NAMALWA (cell line): ENCODE measurements at places on chromosomes 7 and 10.
A peak's percentile ranks its signal among the peaks of the same experiment; 100 is the strongest.

- no peak for DNase-seq
Observed at GRCh38 chr7:21718391-21718790, 175.6 kb downstream of the DNAH11 start.

DNA sequence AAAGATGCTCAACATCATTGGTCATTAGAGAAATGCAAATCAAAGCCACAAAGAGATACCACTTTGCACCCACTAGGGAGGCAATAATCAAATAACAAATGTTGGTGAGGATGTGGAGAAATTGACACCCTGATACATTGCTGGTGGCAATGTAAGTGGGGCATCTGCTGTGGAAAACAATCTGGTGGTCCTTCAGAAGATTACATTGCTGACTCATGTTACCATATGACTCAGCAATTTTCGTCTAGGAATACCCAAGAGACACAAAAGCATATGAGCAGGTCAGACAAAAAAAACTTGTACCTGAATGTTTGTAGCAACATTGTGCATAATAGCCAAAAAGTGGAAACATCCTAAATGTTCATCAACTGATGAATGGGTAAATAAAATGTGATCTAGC, 4.9 kb upstream of the CLDN3 start:
- no peak for DNase-seq

GRCh38 chr10:133347710-133348517, 741 bp downstream of the PRAP1 start:
- DNase-seq, result no peak

DNA sequence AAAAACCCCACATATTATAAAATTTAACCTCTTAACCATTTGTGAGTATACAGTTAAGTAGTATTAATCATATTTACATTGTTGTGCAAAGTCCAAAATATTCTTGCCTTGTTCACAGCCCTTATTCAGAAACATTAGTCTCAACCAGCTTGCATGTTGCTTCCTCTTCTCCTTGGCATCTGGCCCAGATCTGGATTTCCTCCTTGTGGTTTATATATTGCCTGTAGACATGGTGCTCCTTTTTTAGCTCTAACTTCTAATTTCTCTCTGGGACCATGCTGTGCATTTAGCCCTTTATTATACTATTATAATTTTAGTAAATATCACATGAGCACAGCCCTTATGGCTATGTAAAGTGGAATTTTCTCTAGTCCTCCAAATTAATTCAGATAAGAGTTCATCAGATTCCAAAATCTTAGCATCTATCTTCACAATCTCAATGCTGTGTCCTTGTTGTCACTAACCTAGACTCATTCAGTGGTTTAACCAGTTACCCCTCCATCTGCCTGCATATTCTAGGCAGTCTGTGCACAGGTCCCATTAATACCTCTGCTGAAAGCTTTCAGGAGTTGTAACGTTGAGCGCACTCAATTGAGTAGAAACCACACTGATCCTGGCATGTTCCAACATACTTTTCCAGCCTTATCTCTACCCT, 7.9 kb downstream of the CPED1 start:
- DNase-seq, result peak; percentile 88

DNA sequence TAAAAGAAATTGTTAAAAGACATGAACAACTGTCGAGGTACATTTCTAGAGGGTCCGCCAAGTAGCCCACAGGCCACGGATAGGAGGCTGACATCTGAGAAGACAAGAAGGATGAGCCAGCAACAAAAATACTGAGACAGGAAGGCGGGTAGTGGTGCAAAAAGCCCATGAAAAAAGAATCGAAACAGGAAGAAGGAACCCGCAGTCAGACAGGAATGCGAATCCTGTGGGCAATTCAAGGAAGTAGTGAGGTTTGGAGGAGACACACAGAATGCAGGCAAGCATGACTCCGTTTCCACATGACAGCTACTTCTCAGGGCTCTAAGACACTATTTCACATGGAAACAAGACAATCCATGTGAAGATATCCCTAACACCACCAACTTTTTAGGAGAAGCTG, 125.2 kb downstream of the DOCK4 start:
- peak; percentile 48 for DNase-seq
